Hypothalamus (tissue), 51 donors: ENCODE measurements at places on chromosomes 11 and 22.

DNA sequence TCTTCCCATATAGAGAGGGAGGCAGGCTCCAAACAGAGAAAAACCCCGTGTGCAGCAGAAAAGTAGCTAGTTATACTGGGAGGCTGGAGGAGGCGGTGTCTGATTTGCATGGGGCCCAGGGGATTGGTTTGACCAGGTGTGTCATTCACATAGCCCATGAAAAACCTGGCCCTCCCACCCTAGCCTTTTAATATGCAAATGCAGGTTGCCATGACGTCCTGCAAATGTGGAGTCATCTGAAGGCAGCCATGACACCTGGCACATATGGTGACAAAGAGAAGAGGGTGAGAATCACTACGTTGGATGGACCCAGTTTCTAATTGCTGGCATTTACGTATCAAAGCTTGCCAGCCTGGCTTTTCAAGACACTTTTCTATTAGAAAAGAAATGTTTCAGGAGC, 57.8 kb downstream of the FAM181B start:
- no peak for DNase-seq

- DNase-seq: no peak
Measured at GRCh38 chr22:36185828-36186624, 15.6 kb downstream of the APOL4 start.

- DNase-seq: no peak
Measured at GRCh38 chr11:2212411-2213251, 41.0 kb upstream of the TH start.

- no peak for DNase-seq
Measured at GRCh38 chr11:61345954-61346843, 13.2 kb downstream of the TKFC start.

DNA sequence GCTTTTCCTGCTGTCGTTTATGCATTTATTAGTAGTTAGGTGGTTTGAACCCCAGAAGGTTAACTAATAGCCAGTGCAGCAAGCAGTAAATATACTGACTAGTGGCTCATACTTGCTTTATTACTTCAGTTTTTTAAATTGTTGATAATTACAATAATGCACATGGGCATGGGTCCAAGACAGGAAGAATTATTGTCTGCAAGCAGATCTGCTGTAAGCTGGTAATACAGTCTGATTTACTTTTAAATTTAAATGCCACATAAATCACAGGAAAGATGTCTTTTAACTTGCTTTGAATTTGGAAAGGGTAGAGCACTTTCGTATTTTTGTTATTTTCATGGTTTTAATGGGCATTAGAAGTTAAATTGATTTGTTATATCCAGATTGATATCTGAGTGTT, 27.1 kb downstream of the APLP2 start:
- no peak for DNase-seq

- DNase-seq: no peak
Measured at GRCh38 chr11:99316776-99317520, 296.2 kb downstream of the CNTN5 start.

GRCh38 chr11:65078151-65078550, 5.7 kb downstream of the CDCA5 start:
- DNase-seq: no peak

DNA sequence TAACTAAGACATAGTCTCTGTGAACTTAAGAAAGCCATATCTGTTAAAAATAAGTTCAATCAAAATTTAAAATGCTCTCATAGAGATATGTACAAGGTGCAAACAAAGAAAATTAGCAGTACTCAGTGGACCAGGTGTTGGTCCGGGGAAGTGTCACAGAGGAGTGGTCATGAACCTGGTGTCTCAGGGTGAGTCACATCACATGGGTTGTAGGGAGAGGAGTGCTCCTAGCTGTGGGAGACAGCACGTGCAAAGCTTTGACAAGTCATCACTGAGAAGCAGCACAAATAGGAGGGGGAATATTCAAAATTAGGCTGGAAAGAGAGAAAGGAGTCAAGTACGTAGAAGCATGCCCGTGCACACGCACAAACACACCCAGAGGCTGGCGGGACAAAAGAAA, 438.1 kb downstream of the NTM start:
- DNase-seq: no peak

- DNase-seq: peak; percentile 43
Measured at GRCh38 chr11:64251016-64251752, at the start of gene PLCB3. PLCB3 (plus strand) TSS chr11:64251530; CDS start chr11:64251650, 120 bp downstream.

- no peak for DNase-seq
Measured at GRCh38 chr22:32355760-32356159, 1.9 kb upstream of the RFPL3 start.

- no peak for DNase-seq
Measured at GRCh38 chr11:31813391-31814175, 2.5 kb upstream of the PAX6 start.

DNA sequence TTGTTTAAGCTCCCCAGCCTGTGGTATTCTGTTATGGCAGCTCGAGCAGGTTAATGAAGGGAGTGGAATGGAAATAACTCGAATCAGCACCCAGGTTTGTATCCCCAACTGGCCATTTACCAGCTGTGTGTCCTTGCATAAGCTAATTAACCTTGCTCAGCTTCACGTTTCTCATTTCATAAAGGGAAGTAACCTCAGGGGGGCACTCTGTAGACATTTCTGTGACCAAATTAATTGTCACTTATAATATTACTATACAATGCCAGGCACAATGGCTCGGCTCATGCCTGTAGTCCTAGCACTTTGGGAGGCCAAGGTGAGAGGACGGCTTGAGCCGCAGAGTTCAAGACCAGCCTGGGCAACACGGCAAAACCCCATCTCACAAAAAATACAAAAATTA, 13.8 kb downstream of the ADA2 start:
- DNase-seq: no peak

- DNase-seq: no peak
Measured at GRCh38 chr11:134266841-134267251, 9.3 kb upstream of the GLB1L3 start.

- DNase-seq: no peak
Measured at GRCh38 chr22:41917375-41917902, 2.6 kb upstream of the SHISA8 start.

DNA sequence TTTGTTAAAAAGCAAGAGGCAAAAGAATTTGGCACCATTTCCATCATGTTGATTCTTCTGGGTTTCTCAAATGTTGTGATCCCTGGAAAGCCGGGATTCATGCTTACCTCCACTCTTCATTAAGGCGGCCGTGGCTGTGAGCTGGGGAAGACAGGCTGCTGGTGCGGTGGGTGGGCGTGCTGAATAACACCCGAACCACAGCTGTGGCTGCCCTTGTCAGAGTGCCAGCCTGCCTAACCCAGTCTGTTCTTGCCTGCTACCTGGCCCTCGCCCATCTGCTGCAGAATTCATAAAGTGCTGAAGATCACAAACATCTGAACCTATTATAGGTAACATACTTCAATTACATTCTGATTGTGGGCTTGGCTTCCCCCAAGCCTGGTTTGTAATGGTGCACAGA, 95.8 kb upstream of the RCN1 start:
- no peak for DNase-seq

DNA sequence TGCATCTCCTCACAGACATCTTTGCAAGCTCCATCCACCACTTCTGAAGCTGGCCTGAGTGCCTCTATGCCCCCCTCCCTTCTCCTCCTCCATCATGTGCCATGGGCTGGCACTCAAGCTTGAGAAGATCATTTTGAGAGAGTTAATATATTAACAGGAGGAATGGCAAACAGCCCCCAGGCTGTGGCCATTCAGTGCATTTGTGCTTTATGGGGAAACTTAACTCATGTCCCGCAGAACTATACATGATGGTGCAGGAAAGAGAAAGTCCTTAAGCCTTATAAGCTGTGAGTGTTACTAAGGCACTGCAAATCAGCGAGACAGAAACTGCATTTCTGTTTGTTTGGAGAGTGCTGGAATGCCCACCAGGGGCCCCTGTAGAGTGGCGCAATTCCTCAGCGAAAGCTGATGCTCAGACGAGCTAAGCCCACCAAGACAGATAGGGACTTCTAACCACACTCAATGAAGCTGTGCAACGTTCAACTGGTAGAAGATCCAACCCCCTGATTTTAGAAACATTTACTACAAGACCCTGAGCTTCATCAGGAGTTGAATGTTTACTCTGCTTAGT, 26.8 kb upstream of the PHLDA2 start:
- no peak for DNase-seq

DNA sequence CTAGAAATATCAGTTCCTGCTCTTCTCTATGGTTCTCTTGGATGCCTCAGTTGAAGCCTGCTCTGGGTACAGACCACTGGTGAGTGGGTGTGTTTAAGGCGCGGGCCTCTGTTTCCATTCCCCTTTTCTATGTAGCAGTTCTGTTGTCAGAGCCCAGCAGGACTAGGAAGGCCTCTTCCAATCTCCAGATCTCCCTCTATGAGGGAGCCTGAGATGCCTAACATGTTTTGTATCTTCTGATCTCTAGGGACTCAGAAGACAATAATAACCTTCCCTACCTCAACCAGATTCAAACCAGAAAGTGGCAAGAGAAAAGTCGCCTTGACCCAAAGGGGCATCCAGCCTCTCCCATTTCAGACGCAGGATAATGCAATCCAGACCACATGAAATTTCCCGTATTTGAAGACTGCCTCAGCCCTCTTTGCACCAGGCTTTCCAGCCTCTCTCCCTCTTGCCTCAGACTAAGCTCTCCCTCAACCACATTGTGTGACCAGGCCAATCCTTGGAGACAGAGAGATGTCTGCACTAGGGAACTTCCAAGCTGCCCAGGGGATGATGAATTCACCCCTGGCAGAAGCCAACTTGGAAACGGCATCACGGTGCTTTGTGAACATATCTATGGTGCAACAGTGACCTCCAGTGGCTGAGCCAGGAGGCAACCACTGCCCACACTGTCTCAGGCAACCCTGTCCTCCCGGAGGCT, 150.1 kb upstream of the UBASH3B start:
- peak; percentile 71 for DNase-seq

DNA sequence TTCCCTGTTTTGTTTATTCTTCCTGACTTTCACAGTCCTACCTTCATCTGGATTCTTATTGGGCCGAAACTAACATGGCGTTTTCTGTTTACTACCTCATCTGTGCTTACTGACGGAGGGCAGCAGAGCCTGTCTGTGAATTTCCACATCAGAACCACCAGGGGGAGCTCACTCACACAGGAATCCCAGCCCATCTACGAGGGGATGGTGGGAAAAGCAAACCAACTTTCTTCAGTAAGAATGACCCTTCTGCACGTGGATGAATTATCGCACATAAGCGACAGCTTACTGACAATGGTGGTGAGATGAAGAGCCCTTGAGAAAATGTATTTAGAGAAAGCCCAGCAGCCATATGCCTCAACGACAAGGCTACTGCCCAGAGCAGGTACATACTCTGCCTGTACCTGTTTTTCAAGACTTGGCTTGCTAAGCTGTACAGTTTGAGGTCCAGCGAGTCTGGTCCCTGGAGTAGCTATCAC, 42.5 kb downstream of the LARGE2 start:
- DNase-seq: peak; percentile 62

GRCh38 chr11:60859616-60860250, 4.0 kb upstream of the PTGDR2 start:
- DNase-seq: no peak

- no peak for DNase-seq
Measured at GRCh38 chr11:131597890-131598289, 227.5 kb downstream of the NTM start.

DNA sequence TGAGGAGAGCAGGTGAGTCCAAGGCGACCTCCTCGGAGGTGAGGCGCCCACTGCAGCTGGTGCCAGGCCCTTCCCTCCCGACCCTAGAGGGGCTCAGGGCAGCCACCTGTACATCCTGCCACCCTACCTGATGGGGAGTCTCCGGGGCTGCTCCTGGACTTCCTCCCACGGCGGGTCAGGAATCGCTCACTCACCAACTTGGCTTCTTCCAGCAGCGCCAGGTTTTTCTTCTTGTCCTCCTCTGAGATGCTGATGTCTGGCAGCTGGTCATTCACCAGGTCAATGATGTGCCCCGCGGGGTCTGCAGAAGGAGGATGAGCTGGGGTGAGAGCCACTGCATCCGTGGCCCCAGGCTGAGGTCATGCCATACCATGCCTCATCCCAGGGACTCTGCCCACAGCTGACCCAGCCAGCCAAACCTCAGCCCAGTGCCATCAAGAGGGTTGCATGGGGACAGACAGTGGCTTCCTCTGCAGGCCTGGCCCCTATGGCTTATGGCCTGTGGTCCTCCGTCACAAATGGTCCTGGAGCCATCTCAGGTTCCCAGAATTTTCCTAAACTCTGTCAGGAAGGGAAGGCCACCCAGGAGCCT, 61.0 kb upstream of the LYVE1 start:
- DNase-seq: no peak

- no peak for DNase-seq
Measured at GRCh38 chr11:44565953-44566949, 788 bp downstream of the CD82 start.

DNA sequence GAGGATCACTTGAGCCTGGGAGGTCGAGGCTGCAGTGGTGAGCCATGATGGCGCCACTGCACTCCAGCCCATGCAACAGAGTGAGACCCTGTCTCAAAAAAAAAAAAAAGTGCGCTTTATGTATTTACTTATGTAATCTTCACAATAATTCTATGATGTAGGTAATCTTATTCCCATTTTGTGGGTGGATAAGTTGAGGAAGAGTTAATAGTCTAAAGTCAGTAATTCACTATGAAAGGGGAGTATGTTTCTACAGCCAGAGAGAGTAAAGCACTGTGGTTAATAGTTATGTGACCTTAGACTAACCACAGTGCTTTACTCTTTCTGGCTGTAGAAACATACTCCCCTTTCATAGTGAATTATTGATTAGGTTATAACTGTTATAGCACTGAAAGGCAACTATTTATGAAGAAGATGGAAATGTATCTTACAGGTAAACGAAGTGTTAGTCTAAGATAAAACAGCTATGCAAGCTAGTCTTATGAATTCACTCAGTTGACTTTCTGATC, 11.9 kb downstream of the CTR9 start:
- DNase-seq: no peak

DNA sequence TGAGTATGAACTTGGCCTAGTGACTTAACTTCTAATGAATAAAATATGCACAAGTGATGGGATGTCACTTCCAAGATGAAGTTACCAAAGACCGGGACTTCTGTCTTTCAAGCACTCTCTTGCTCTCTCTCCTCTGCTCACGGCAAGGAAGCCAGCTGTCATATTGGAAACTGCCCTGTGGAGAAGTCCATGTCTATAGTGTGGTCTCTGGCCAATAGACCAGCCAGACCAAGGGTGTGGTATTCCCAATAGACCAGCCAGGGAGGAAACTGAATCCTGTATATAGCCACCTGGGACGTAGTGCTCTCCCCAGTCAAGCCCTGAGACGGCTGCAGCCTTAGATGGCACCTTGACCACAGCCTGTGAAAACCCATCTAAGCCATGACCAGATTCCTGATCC, 93.2 kb upstream of the ALX4 start:
- DNase-seq: no peak

DNA sequence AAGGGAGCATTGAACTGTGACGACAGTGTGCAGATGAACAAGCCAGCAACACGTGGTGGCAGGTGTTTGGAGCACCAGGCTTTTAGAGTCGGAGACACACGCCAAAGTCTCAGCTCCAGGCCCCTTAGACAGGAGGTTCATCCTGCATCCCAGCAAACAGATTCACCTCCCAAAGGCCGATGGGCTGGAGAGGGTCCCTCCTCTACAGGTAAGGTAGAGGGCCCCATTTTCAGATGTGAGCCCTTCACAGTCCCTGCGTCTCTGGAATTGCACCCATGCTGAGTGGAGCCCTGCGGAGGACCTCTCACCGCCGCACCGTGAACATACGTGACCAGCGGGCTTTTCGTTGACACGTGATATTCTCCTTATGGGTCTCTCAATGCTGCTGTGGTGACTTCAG, 109.0 kb upstream of the B3GAT1 start:
- no peak for DNase-seq

- no peak for DNase-seq
Measured at GRCh38 chr11:88827018-88827676, 238.6 kb downstream of the GRM5 start.
